ENCODE measurements at places on chromosomes 11 and 22.

- no peak for DNase-seq
Observed at GRCh38 chr11:22752908-22753310, 76.7 kb downstream of the SVIP start.

- DNase-seq: no peak
Observed at GRCh38 chr11:95100191-95100648, 10.6 kb downstream of the ENDOD1 start.

- DNase-seq: peak; percentile 41
Observed at GRCh38 chr22:17786435-17787161, 12.3 kb upstream of the BID start.

DNA sequence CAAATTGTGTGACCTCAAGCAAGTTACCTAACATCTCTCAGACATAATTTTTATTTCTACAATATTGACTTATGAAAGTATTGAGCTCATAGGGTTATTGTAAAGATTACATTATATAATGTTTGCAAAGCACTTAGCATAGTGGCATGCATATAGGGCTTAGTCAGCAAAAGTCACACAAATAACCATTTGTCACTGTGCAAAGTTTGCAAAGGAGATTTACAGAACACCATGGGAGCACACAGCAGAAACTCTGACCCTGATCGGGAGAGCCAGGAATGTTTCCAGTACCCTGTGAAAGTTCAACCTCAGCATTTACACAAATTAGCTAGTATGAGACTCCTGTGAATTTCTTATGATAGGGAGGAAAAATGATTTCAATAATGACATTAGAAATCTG, 804.6 kb upstream of the RAG2 start:
- no peak for DNase-seq

- no peak for DNase-seq
Observed at GRCh38 chr22:47201996-47202818, 439.8 kb downstream of the TBC1D22A start.

GRCh38 chr11:120065176-120065575, 72.7 kb downstream of the TRIM29 start:
- DNase-seq: no peak

GRCh38 chr11:94814272-94814976, 46.3 kb downstream of the AMOTL1 start:
- DNase-seq: no peak

- DNase-seq: no peak
Observed at GRCh38 chr11:113417428-113417827, 29.8 kb downstream of the ANKK1 start.

DNA sequence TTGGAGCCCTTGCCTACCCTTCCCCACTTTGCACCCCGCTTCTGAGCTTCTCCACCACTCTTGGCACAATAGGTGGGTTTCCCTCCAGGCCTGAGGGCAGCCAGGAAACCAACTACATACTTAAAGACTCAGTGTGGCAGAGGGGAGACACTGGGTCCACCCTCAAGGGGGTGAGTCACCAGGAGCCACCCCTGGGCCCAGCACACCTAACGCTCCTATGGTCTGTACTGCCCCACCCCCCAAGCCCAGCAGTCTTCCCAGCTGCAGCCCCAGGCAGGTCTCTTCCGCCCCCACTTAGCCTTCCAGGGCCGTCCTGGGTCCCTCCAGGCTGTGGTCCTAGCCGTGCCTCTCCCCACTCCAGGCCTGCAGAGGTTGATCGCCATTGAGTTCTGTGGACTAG, 3.2 kb upstream of the TMPRSS13 start:
- no peak for DNase-seq

DNA sequence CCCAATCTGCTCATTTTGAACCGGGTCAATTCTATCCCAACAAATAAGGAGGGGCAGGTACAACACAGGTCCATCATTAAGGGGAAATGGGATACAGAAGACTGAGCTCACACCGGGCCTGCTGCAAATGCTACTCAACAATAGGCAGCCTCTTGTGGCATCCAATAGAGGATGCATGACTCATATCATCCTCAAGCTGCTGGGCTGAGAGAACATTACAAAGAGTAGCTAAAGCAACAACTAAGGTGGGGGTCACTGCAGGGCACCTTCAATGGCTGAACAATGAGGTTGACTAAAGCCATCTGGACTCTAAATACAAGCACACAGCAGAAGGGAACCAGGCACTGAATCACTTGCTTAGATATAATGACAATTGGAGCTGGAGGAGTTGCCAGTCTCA, 130.1 kb upstream of the SYN3 start:
- no peak for DNase-seq

- no peak for DNase-seq
Observed at GRCh38 chr11:120134931-120135228, 3.0 kb downstream of the TRIM29 start.

- DNase-seq: no peak
Observed at GRCh38 chr11:60370252-60370810, 8.0 kb upstream of the MS4A7 start.

DNA sequence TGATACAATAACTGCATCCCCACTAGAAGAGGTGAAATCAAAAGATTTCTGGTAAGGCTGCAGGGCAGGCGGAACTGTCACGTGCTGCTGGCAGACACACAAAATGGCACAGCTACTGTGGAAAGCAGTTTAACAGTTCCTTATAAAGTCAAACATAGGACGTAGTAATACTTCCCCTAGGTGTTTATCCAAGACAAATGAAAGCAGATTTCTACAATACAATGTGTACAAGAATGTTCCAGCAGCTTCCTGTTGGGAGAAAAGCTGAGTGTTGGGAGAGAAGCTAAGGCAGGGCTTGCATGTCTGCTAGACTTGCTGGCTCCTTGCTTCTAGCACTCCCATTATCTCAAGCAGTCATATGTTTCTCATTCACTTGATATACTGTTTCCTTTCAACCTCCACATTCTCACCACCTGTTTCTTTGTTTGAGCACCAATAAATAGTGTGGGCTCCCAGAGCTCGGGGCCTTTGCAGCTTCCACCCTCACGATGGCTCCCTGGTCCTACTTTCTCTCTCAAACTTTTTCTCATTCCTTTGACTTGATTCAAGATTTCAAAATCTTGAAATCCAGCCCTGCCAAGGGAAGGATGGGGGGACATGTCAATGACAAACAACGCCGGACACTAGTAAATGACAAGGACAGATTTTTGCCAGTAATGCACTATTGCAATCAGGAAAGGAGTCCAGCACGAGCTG, 21.2 kb upstream of the IL17RA start:
- DNase-seq: no peak

GRCh38 chr11:112404112-112404511, 143.5 kb upstream of the PLET1 start:
- DNase-seq: no peak

DNA sequence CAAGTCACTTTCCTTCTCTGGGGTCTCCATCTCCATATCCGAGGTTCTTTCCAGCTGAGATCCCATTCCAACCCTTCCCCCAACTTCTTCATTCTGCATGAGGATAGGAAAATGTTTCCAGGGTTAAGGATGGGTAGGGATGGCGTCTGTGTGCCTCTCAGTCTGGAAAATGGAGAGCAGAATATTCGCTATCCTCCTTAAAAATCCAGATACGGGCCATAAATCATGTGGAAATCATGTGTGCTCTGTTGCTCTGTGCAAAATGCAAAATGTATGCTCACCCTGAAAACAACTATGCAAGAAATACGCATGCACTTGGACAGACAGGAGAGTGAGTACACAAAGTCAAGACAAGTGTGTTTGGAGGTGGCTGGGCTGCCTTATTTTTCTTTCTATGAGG, 3.2 kb downstream of the CREB3L1 start:
- no peak for DNase-seq

DNA sequence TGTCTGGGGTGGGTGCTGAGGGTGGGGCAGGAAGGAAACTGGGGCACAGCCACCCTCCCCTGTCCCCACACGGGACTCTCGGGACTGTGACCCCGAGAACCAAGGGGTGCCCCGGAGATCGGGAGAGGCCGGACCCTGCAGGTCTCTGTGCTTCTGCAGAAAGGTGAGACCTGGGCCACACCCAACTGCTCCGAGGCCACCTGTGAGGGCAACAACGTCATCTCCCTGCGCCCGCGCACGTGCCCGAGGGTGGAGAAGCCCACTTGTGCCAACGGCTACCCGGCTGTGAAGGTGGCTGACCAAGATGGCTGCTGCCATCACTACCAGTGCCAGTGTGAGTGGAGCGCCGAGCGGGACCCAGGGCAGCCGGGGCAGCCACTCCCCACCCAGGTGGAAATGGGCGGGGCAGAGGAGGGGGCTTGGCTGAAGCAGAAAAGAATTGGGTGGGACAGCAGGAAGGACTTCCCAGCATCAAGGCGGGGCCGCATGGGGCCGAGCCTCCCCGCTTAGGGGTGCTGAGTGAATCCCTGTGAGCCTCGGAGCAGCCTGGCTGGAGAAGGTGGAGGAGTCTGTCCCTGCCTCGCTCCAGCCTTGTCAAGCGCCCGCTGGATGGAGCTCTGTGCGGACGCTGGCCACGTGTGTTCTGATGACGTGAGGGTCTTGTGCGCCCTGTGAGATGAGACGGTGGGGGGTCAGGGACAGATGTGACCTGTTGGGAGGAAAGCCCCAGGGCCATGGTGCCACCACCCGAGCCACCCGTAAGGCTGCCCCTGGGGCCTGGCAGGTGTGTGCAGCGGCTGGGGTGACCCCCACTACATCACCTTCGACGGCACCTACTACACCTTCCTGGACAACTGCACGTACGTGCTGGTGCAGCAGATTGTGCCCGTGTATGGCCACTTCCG, 29.3 kb upstream of the MUC5B start:
- no peak for DNase-seq

- DNase-seq: no peak
Observed at GRCh38 chr11:60786811-60787567, 1.9 kb downstream of the MS4A10 start.

- DNase-seq: no peak
Observed at GRCh38 chr11:133536198-133536597, 3.9 kb upstream of the OPCML start.

- no peak for DNase-seq
Observed at GRCh38 chr11:31442086-31442485, 67.3 kb downstream of the IMMP1L start.

GRCh38 chr11:64643256-64643881, 52.3 kb downstream of the SLC22A12 start:
- peak; percentile 55 for DNase-seq

- no peak for DNase-seq
Observed at GRCh38 chr11:64349025-64349387, 9.0 kb downstream of the CCDC88B start.

GRCh38 chr22:36257308-36257707, 4.4 kb downstream of the APOL1 start:
- no peak for DNase-seq

GRCh38 chr11:130437848-130438247, 9.4 kb upstream of the ADAMTS8 start:
- no peak for DNase-seq

DNA sequence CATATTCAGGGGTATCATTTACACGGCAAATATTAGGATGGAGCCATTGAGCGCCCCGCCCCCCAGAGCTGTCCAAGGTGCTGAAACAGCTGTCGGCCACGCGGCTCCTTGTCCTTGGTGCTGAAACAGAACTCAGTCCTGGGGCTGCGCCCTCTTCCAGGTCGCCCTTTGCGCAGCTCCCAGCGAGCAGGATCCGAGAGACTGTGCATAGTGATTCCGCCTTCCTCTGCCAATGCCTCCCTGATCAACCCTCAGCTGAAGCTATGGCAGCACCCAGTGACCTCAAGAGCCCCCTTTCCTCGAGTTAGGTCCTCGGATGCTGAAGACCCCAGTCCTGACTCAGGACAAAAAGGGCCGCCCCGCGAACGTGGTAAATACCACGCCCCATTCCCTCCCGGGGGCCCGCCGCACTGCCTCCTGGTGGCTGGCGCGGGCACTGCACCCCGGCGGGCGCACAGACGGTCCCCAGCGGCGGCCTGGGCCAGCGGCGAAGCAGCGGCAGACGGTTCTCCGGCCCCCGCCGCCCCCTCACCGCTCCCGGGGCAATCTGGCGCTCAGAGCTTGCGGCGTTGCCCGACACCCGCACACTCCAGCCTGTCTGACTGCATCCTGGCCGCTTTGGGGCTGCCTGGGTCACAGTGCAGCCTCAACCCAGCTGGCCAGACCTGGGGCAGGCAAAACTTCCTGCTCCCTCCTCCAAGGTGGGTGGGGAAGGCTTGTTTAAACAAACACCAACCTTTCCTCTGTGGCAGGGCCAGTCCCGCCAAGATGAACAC, 13.4 kb downstream of the SYT7 start:
- peak; percentile 98 for DNase-seq

- DNase-seq: peak; percentile 86
Observed at GRCh38 chr11:61294717-61295595, at the start of gene VWCE. Gene VWCE, minus strand, starts transcription at chr11:61295316. Its CDS starts 279 bp downstream, at chr11:61295037.

DNA sequence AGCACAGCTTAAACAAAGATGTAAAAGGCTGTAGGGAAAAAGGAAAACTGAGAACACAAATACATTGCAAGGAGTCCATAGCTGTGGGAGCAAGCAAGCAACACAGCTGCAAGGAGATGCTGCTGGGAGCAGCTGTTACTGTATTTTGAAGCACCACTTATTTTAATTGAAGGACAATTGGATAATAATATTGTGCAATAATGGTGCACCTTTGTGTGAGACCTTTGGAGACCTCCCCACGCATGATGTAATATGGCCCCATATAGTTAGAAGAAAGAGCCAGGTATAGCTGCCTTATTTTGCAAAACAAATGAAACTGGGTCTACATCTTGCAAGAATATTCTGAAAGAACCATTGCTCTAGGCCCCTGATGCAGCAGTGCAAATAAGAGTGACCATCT, 191.1 kb upstream of the KIRREL3 start:
- DNase-seq: no peak

DNA sequence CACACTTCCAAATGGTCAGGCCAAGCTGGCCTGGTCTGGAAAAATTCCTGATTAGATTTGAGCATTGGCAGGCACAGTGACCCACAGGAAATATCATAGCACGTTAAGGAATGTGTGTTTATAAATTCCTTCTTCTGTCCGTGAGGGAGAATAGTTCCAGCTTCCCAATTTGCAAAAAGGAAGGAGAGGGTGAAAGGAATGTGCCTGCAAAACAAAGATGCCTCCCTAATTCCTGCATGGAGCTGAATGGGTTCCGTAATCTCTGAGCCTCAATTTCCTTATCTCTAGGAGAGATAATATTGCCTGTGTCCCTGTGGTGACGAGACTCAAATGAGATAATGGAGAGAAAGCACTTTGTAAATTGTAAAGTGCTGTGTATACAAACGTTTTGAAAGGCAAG, 105.1 kb downstream of the FEZ1 start:
- no peak for DNase-seq

- no peak for DNase-seq
Observed at GRCh38 chr11:68916439-68916838, 12.7 kb downstream of the IGHMBP2 start.

DNA sequence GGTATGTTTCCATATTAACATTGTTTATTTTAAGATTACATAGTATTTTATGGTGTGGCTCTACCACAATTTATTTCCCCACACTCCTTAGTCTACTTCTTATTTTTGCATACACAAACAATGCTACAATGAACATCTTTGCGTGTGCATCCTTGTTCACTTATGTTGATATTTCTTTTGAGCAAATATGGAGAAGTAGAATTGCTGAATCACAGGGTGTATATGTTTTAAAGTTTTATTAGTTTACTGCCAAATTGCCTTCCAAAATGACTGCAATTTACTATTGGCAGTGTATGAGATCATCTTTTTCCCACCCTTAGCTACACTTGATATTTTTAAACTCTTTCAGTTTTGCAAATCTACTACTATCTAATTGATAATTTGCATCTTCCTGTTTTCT, 38.7 kb upstream of the FAR1 start:
- DNase-seq: no peak

Measured in nephron progenitor cell (in vitro differentiated cells).